Right renal pelvis (tissue), 4 donors: ENCODE measurements at places on chromosomes 12 and 14. TPM values are rescaled to one million over a fixed set of nuclear protein-coding genes. Genes with fewer than 3 reads are reported as not detected.

The PTPN6 gene
- 20.1 TPM for polyA plus RNA-seq

The PAH gene
- 111 TPM for polyA plus RNA-seq

The DENND5B gene
- 25.9 TPM for polyA plus RNA-seq

The TGFB3 gene
- 15.2 TPM for polyA plus RNA-seq
